ENCODE measurements at places on chromosomes 12 and 14. TPM values are rescaled to one million over a fixed set of nuclear protein-coding genes. Genes with fewer than 3 reads are reported as not detected.

Gene PZP
- total RNA-seq, result not detected

Gene PRKAG1
- total RNA-seq, result 36.9 TPM

Gene GCH1
- 16.5 TPM for total RNA-seq

Gene TAS2R13
- total RNA-seq, result 3.0 TPM

Gene NKX2-1
- total RNA-seq, result 13.4 TPM

- peak overlapping the region; percentile 81 for H3K27ac ChIP-seq
- H3K4me3 ChIP-seq, result peak overlapping the region; percentile 28
- H3K4me1 ChIP-seq, result no peaks in the 10 kb centered on the region
- H3K27me3 ChIP-seq, result no peaks in the 10 kb centered on the region
- DNase-seq, result peak; percentile 67
- H3K36me3 ChIP-seq, result no peaks in the 10 kb centered on the region
Measured at GRCh38 chr12:47216150-47216677, 136.5 kb upstream of the AMIGO2 start.

- H3K27me3 ChIP-seq, result no peaks in the 10 kb centered on the region
- no peak for DNase-seq
- H3K4me1 ChIP-seq, result peaks cover 19% of the 10 kb centered on the region
- no peak overlapping the region for H3K27ac ChIP-seq
- H3K4me3 ChIP-seq, result no peak overlapping the region
Measured at GRCh38 chr14:30620178-30620577, 1.9 kb upstream of the SCFD1 start.

- no peak for DNase-seq
- no peaks in the 10 kb centered on the region for H3K36me3 ChIP-seq
- H3K27me3 ChIP-seq, result no peaks in the 10 kb centered on the region
- H3K4me3 ChIP-seq, result no peak overlapping the region
- peak overlapping the region; percentile 45 for H3K27ac ChIP-seq
Measured at GRCh38 chr14:89641495-89642175, 224.6 kb upstream of the FOXN3 start.

DNA sequence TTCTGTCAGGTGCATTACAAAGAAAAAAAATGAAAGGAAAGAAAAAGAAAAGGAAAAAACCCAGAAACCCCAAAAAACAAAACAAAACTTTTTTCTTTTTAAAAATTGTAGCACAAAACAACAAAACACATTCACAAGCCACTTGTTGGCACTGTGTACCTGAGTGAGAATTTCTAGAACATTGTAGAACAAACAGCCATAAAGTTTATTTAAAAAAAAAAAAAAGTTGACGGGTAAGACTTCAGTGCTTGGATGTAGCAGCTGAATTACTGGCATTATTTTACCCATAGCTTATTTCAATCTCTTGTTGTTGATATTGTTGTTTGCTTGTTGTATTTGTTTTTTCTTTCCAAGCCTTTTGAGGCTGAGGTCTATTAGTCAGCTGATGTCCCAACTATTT is 415.8 kb downstream of the SOX5 start:
- no peak for DNase-seq
- no peaks in the 10 kb centered on the region for H3K4me1 ChIP-seq
- no peaks in the 10 kb centered on the region for H3K27me3 ChIP-seq
- no peaks in the 10 kb centered on the region for H3K36me3 ChIP-seq

GRCh38 chr14:70282666-70283065 is 76.8 kb downstream of the COX16 start:
- H3K36me3 ChIP-seq, result no peaks in the 10 kb centered on the region
- no peak for DNase-seq
- H3K27ac ChIP-seq, result no peak overlapping the region
- H3K27me3 ChIP-seq, result no peaks in the 10 kb centered on the region
- no peak overlapping the region for H3K4me3 ChIP-seq
